ENCODE measurements at places on chromosomes 6 and 20.

GRCh38 chr6:25637211-25637610, 14.8 kb upstream of the SCGN start:
- DNase-seq = no peak

GRCh38 chr20:17589161-17589834, 19.4 kb downstream of the DSTN start:
- no peak for DNase-seq

DNA sequence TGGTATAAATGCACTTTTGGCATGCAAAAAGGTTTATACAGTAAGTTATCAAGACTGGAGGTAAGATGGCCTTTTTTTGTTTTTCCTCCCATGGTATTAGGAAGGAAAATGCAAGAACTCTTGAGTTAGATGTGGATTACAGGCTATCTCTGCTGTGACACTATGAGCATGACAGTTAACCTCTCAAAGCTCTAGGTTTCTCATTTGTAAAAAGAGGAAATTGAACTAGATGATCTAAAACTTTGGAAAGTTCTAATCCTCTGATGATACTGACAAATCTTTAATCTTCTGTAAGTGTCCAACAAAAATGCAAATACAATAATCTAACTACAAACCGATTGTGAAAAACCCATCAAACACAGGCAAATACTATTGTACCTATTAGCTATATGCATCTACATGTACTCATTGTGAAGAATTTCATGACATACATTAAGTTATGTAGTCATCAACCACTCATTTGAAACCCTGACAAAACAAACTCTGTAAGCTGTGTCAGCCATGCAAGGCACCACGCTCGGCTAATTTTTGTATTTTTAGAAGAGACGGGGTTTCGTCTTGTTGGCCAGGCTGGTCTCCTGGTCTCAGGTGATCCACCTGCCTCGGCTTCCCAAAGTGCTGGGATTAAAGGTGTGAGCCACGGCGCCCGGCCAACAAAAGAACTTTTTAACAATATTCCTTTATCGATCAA, 4.2 kb downstream of the CDK19 start:
- DNase-seq = no peak

GRCh38 chr6:112806163-112806865, 459.2 kb downstream of the RFPL4B start:
- no peak for DNase-seq

- no peak for DNase-seq
These were observed 2.1 kb downstream of the TMEM14B start for GRCh38 chr6:10749734-10750133.

- DNase-seq = peak; percentile 59
These were observed 312.5 kb downstream of the EYA4 start for GRCh38 chr6:133553652-133554051.

DNA sequence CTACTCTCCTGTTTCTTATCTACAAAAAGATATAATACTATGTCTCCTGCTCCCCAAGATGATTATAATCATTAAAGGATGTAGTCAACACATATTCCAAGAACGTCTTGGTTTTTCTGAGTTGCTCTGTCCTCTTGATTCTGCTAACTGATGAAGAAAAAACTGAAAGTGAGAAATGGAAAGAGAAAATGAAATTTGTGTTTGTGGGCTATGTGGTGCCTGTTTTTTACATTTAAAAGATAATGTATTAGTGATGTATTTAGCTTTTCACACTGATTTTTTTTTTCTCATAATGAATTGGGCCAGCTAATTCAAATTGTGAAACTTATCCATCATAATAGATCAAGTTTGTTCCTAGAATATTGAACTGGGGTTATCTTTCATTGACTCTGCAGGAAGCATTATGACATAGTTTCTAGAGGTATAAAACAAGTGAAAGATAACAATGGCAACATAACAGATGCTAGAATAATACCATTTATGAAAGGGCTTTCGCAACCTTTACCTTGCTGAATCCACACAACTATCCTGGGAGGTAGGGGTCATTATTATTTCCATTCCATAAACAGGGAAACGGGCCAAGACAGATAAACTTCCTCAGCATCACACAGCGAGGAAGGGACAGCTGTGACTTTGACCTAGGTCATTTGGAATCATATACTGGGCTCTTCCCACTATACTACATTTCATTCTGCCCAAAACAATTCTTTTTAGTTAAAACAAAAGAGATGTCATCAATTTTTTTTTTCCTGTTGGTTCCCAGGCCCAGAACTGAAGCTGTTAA, 336.7 kb downstream of the GJA1 start:
- no peak for DNase-seq

- no peak for DNase-seq
These were observed 8.0 kb upstream of the SIM1 start for GRCh38 chr6:100472674-100473073.

DNA sequence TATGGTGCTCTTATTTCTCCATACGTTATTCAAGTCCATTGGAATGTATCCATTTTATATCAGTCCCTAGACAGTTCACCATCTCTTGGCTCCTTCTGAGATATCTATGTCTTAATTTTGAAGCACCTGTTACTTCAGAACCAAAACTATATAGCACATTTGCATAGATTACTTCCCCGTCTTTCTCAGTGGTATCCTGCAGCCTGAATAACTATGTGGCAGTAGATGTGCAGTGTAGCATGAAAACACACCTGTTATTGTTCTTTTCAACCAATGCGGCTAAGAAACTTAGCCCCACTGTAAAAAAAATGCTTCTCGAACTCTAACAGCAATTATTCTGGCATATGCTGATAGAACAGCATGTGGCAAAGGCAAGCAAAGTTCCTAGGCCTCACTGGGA, 1184.4 kb upstream of the ADGRB3 start:
- no peak for DNase-seq

GRCh38 chr20:45972500-45973183, 639 bp upstream of the ZNF335 start:
- DNase-seq = no peak

GRCh38 chr20:59374261-59374660, 73.8 kb downstream of the EDN3 start:
- DNase-seq = no peak

GRCh38 chr6:85685713-85686112, 43.0 kb upstream of the SYNCRIP start:
- no peak for DNase-seq

GRCh38 chr6:68069921-68070710, 565.0 kb upstream of the ADGRB3 start:
- no peak for DNase-seq

DNA sequence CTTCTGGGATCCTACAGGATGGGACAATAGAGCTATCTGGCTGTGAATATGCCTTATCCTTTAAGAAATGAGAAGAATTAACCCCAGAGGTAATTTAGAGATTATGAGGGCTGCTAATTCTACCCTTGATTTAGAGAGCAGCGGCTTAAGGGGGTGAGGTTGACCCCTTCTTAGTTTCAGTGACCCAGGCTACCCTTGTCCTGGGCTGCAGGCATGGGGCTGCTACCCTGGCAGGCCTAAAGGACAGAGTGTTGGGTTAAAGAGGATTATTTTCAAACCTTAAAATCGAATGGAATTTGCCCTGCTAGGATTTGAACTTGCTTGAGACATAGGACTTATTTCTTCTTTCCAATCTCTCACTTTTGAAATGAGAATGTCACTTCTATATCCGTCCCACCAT, 1343.4 kb downstream of the HACE1 start:
- DNase-seq = no peak

DNA sequence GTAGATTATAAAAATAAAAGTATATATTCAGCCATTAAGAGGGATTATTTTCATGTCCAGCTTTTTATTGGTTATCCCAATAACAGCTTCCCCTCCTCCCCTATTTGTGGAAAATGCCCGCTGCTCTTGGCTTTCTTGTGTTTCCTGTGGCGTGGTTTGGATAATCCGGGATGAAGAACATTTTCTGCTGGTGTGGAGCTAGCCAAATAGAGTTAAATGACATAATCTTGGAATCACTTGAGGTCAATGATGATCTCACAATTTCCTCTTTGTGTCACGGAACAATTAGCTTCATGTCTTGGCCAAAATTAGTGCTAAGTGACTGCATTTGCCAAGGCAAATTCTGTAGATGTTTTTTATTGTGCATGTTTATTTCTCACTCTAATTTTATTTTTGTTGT, 394.0 kb downstream of the LAMA2 start:
- no peak for DNase-seq

- DNase-seq = peak; percentile 17
These were observed 195.0 kb upstream of the TSHZ2 start for GRCh38 chr20:52777171-52777570.

DNA sequence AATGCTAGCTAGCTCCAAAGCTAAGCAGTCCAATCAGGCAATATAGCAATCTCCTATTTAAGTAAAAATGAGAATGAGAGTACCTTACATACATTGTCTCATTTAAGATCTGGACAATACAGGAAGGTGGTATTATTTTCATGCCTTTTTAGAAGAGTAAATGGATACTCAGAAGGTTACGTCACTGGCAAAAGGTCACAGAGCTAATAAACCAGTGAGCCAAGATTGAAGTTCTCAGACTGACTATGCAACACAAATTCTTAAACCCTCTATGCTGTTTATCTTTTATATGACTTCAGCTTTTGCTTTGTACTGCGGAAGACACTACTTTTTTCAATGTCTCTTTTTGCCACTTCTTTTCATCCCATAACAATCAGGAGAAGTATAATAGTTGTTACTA, 135.2 kb upstream of the PRL start:
- DNase-seq = no peak
